ENCODE measurements at places on chromosomes 2 and 18.

DNA sequence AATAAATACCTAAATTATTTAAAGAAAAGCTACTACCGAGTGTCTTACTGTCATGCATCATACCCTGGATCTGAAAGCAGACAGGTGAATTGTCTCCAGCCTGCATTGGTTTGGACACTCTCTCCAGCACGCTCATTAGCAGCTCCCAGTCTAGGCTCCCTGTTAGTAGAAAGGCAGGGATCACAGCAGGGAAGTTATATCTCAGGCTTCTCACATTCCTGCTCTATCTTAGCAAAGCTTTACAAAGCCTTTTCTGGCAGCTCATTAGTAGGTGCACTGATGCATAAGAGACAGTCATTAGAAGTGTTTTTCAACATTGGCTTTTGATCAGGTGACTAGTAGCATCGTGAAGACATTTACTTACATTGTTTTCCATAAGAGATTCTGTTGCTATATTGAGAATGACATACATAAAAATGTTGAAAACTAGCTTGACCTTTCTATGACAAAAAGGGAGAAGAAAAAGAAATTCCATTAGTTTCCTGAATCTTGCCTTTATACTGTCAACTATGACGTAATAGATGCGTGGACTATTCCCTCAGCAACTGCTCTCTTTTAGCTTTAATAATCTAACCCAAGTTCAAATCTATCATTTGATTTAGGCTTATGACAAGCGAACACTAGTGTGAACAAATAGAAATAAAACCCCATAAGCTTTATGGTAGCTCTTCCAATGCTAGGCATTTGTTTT, 408.7 kb upstream of the KCNH7 start:
- no peak for DNase-seq

DNA sequence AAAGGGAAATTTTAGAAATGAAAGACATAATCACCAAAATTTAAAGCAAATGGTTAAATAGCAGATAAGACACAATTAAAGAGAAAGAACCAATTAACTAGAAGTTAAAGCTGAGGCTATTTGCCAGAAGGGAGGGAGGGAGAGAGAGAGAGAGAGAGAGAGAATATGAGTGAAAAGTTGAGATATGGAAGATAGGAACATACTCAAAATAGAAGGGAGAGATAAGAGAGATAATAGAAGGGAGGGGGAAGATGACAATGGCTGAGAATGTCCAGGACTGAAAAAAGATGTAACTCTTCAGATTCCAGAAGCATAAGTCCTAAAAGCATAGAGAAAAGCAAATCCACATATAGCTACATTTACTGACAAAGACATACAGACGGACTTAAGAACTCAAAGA, 17.1 kb upstream of the AAK1 start:
- no peak for DNase-seq

GRCh38 chr18:30597202-30597601, 445.3 kb downstream of the DSC3 start:
- DNase-seq = no peak

- no peak for DNase-seq
These were observed 11.1 kb downstream of the HS6ST1 start for GRCh38 chr2:128307595-128307994.

- no peak for DNase-seq
These were observed 91.0 kb upstream of the RAB6C start for GRCh38 chr2:129888461-129888860.

GRCh38 chr2:152861349-152861942, 143.0 kb downstream of the ARL6IP6 start:
- peak; percentile 41 for DNase-seq

GRCh38 chr2:71464389-71464788, 11.0 kb downstream of the DYSF start:
- DNase-seq = no peak

- no peak for DNase-seq
These were observed 21.3 kb downstream of the MBD5 start for GRCh38 chr2:148042219-148042618.

GRCh38 chr2:193776988-193777387, 1582.3 kb upstream of the TMEFF2 start:
- no peak for DNase-seq

DNA sequence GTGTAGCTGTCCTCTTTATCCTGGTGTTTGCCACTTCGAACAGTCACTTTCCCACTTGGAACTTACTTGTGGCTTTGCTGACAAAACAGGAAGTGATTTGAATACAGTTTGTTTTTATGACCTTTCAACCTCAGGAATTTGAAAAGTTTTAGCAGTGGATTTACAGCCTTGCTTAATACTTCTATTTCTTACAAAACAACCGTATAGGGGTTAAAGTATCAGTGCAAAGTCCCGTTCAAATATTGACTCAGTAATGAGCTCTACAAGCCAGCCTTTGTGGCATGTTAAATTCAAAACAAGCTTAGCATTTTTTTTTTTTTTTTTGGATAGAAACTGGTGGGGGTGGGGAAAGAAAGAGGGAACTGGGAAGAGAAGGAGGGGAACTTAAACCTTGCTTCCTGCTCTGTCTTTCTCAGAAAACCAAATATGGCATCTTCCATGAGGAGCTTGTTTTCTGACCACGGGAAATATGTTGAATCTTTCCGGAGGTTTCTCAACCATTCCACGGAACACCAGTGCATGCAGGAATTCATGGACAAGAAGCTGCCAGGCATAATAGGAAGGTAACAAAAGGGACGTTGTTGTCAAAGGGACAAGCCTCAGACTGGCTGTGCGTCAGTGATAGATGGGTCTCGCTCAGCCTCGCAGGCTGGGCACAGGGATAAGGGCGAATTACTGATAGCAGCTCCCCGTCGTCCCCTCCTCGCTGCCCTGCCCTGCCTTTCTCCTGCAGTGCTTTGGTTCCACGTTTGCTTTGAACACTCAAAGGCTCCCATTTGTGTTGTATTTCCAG, at the start of gene HNMT:
Gene HNMT (plus strand): TSS at position 408 of the 793 bp plus-strand sequence. CDS start 19 bp downstream, at position 427.
- peak; percentile 68 for DNase-seq

- DNase-seq = no peak
These were observed 194.7 kb downstream of the UXS1 start for GRCh38 chr2:105999211-105999989.

DNA sequence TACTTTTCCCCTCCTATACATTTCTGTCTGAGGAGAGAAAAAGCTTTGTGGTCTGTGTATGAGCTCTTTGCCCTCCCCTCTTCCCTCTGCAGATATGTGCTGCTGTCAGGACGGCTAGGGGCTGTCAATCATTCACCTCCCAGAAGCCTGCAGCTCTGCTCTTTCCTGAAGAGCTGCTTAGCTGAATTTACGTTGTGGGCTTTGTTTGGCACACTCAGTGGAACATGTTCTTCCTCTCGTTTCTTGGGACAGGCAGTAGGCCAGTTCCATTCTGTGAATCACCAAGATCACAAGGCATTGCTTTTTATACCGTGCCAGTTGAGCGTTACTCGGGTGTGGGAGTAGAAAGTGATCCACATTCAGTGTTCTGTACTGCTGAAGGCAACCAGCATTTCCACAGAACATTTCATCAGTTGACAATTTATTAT, 136.7 kb downstream of the LAMA3 start:
- DNase-seq = no peak

DNA sequence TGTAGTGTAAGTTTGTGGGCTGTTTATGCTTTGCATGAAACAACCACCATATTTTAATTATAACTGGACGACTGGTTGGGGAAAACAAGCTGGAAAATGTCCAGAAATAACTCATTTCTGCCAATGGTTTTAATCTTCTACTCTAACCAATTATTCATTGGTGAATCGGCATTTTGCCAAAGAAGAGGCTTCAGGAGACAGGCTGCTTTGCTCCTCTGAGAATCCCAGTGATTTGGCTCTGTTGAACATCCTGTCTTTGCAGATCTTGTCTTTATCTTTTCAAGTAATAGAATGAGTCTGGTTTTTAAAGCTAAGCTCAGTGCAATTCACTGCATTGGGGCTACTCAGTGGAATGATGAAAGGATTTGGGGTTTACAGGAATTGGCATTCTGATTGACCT, 109.6 kb downstream of the APOB start:
- DNase-seq = no peak

- no peak for DNase-seq
These were observed 1.8 kb downstream of the CNNM3 start for GRCh38 chr2:96817882-96818281.

DNA sequence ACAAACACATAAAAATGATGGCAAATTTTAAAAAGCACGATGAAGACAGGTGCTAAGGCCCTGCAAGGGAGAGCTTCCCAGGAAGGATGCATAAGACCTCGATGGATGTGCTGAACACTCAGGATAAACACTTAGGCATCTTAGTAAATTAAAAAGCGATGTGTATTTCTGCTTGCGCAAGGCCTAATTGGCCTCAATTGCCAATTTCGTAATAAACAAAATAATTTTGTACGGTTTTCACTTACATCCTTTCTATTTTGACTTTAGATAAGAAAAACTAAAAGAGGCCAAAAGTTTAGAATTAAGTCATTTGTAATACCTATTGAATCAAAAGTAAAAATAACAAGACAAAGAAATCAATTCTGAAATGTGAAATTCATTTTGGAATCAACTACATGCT, 189.1 kb downstream of the TCF4 start:
- no peak for DNase-seq

DNA sequence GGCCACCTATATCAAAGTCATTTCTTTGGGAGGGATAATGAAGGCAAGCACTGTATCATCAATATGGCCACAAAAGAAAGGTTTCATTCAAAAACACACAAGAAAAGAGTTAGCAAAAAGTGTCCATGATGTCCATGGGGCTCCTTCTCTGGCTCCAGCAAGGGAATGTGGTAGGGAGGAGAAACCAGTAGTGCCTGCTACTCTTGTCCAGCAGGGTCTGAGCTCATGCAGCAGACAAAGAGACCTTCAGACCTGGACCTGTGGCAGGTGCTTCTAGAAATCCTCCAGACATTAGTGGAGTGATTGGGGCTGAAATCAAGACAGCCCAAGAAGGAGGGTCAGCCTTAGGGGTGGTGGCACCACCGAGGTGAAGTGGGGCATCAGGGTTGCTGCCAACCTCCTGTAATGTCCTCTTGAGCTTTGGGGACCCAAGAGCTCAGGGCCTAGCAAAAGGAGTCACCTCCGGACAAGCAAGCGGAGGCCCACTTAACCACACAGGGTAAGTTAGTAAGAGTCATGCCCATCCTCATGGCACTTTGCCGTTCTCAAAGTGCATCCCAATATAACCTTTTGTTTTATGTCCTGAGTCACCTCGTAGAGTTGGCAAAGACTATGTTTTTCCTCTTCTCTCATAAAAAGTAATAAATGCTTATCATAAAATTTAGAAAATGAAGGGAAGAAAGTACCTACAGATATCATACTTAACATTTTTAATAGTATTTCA, 112.6 kb upstream of the YPEL5 start:
- DNase-seq = no peak

DNA sequence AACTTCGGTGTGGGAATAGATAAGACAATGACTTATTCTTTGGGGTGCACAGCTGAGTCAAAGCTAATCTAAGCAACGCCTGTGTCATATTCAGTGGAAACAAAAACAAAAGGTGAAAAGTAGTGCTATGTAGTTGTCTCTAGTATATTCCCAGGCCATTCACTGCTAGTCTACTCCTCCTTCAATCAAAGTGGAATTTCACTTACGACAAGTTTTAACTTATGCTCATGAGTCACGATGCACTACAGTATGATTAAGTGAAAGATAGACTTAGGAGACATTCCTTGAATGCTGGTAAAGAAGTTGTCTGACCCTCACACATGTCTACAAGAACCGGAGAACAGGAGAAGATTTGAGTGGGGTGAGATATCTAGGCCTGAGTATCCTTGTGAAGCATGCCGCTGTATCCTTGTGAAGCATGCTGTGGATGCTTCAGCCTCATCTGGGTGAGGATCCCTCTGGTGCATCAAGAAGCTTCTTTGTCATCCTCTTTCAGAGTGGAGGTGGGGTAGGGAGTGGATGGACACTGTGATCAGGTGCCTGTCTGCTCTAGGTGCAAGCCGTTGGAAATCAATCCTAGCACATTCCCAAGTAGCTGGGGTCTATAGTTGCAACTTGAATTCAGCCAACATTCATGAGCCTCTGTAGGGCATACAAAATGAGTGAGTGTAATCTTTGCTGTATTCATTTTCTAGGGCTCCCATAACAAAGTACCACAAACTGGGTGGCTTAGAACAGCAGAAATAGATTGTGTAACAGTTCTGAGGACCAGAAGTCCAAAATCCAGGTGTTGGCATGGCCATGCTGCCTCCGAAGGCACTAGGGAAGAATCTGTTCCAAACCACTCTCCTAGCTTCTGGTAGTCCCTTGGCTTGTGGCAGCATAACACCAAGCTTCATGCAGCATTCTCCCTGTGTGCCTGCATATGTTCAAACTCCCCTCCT, 173.5 kb upstream of the FN1 start:
- no peak for DNase-seq

DNA sequence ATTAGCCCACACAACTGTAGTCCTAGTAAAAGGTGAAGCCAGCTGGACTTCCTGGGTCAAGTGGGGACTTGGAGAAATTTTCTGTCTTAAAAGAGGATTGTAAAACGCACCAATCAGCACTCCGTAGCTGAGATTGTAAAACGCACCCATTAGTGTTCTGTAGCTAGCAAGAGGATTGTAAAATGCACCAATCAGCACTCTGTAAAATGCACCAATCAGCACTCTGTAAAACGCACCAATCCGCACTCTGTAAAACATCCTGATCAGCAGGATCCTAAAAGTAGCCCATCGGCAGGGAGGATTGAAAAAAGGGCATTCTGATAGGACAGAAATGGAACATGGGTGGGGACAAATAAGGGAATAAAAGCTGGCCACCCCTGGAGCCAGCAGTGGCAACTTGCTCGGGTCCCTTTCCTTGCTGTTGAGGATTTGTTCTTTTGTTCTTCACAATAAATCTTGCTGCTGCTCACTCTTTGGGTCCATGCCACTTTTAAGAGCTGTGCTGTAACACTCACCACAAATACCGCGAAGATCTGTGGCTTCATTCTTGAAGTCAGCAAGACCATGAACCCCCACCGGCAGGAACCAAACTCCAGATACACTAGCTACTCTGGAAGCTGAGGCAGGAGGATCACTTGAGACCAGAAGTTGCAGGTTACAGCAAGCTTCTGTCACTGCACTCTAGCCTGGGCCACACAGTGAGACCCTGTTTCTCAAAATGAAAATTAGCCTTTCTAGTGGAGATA, 102.6 kb downstream of the HS6ST1 start:
- DNase-seq = no peak

DNA sequence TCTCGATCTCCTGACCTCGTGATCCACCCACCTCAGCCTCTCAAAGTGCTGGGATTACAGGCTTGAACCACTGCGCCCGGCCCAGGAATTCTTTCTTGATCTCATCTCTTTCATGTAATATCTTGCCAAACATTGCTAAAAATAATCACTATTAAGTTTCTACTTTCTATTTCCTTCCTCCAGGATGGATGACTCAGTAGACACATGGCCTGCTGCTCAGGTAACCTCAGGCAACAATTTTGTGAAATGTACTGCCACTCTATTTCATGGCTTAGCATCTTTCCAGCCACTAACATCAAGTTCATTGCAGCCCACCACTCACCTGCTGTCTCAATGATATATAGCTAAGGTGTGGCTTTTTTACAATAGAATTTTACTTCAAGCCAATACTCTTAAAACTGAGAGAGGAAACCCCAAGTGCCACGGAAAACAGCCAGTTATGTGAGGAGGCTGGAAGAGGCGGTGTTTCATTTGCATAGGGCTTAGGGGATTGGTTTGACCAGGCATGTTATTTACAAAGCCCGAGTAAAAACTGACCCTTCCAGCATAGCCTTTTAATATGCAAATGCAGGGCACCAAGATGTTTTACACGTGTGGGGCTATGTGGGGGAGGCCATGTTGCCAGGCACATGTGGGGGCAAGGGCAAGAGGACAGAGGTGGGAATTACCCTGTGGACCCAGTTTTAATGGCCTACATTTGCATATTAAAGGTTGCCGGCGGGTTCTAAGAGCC, 11.3 kb upstream of the SUMO1 start:
- no peak for DNase-seq

- DNase-seq = no peak
These were observed 16.8 kb downstream of the RBM45 start for GRCh38 chr2:178128836-178129630.

Measured in NCI-H2029 treated with DMSO at 0.1 percent for 48 hours (cell line).